ENCODE measurements at places on chromosomes 7 and 10.

DNA sequence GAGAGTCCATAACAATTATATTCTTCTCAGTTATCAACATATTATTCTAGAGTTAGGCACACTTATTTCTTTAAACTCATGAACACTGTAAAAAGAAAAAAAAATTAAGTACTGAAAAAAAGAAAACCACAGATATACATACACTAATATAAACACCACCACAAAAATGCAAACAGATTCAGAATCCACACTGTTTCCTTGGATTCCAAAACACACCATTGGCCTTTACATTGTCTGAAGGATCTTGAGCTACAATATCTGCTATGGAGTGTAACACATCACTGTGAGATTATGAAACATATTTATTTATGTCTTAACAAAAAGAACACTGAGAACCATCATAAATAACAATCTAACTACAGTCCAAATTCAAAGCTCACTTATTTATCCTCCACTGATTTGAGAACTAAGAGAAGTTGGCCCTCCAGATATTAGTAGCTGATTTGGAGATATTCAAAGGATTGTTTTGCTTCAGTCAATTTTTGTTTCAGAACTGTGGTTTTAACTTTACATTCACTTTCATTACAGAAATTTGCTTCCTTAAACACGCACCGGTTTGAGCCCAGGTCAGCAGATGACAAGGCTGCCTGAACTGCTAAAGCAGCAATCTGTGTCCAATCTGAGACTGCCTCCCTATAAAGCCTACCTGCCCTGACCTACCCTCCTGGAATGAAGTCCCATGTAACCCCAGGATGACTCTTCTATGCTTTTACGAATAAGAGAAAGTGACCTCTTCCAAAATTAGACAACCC, 47.0 kb upstream of the CDK1 start:
- no peak for DNase-seq

DNA sequence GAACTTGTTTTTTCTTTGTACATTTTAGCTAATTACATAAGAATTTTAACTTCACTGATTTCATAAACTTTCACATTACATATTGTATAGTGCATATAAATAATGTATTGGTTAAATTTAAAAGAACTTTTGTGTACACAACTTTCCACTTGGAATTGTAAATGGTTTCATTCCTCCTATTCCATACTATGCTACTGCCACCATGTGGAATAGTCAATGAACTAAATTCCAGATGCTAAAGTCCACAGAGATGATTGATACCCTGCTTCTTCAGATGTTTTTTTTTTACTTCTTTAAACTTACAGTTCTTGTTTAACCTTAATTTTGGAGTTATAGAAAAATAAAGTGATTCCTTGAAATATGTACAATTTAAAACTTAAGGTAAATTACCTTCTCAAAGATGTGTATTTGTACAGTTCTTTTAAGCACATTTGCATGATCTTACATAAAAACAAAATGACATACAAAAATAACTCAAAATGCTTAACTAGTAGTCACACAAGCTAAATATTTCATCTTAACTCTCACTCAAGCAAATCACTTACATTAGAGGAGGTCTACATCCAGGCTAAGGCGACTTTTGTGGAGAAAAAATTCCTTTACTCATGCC, 247.6 kb upstream of the HGF start:
- no peak for DNase-seq

DNA sequence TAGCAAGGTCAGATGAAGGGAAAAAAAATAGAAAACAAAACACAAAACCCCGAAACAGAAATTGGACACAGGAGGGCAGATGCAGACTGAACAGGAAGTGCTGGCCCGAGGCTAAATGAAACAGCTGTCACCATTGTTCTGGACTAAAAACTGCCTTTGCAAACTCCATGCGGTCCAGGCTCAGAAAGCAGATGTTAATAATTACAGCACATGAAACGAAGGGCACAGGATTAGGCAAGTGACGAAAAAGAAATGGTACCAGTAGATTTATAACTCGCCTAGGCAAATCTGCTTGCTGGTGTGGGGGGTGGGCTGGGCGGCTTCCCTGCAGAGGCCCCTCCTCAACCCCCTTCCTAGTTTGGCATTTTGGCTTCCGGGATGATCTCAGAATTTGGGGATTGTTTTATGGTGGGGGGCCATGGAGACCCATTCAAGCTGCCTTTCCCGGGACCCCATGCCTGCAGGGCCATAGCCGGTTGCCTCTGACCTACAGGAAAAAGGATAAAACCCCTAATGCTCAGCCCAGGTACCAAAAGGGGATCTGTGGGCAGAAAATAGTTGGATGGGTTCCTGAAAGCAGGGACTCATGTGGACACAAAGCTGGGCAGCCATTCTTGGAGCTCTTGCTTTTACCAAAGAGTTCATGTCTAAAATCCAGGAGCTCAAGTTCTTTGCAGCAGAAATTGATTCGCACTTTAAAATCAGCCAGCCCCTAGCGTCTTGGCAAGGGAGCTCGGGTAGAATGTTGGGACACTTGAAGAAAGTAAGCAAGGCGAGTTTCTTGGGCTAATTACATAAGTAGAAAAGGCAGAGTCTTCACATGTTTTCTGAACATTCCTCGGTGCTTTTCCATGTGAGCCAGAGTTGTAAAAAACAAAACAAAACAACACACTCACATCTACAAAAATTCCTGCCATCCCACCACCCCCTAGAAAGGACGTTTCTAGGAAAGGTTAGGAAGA, 39.0 kb upstream of the EMX2 start:
- DNase-seq, result no peak

DNA sequence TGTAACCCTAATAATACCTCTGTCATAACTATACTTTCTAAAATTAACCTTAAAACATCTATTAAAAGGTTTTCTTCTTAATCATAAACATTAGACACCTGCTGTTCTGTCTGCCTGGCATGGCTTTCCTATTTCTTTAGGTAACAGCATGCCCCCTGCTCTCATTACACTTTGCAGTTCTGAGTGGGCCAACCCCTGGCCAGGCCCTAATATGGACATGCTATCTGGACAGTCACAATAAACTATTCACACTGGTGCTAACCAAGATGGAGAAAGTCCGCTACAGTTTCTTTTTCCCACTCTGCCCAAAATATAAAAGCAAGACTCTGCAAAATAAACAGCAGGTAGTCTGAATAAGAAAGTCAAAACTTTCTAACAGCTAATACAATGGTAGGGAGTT, 84.0 kb downstream of the ELAPOR2 start:
- DNase-seq, result no peak

DNA sequence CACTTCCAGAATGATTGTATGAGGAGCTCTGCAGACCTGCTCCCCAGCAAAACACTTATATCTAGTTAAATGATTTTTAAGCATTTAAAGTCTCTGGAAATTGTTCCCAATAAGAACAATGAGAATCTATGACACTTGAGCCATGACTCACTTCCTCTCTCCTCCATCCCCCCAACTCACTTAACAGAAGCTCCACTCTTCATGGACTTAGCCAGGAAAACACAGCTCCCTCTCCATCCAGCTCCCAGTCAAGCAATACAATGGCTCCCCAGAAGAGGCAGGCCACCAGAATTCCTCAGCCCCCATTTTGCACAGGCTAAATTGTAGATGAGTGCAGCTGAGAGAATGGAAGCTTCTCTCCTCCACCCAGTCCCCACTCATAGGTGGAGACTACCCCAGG, 27.0 kb downstream of the AOC1 start:
- no peak for DNase-seq

DNA sequence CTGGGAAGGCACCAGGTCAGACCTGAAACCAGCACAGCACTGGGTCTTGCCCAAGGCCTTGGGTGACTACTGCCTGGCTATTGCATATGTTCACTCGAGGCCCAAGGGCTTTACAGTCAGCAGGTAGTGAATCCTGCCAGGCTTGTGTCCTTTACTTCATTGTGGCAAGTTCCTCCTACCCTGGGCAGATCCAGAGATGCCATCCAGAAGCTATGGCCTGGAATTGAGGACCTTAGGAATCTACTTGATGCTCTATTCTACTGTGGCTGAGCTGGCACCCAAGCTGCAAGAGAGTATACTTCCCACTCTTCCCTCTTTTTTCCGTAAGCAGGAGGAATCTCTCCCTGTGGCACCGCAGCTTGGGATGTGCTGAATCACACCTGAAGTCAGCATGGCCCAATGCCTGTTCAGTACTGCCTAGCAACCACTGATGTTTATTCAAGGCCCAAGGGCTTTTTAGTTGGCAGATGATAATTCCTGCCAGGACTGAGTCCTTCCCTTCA, 246.7 kb upstream of the CTBP2 start:
- no peak for DNase-seq

Data from activated CD4-positive, alpha-beta T cell treated with anti-CD3 and anti-CD28 coated beads, Interleukin-2, amount 50 U/mL, for 1 hour (primary cell).